A172 (cell line): ENCODE measurements at places on chromosomes 2 and 18. TPM values are rescaled to one million over a fixed set of nuclear protein-coding genes. Genes with fewer than 3 reads are reported as not detected.

- no peak for DNase-seq
These were observed 23.1 kb downstream of the CYP27C1 start for GRCh38 chr2:127196998-127197397.

- DNase-seq: peak; percentile 70
These were observed 62.3 kb downstream of the VWA3B start for GRCh38 chr2:98149333-98149697.

DNA sequence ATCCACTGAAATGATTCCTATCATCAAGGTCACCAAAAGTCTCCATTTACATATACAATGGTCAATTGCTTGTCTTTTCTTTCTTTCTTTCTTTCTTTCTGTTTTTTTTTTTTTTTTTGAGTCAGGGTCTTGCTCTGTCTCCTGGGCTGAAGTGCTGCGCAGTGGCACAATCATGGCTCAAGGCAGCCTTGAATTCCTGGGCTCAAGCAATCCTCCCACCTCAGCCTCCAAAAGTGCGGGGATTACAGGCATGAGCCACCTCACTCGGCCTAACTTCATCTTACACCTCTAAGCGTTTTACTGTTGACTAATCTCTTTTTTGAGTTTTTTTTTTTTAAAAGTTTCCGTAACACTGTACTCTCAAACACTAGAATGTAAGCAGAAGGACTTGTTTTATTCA lies 867 bp downstream of the SF3B6 start:
- DNase-seq: no peak

- DNase-seq: no peak
These were observed 39.4 kb downstream of the AGFG1 start for GRCh38 chr2:227511239-227511930.

- no peak for DNase-seq
These were observed 132.1 kb downstream of the TCF4 start for GRCh38 chr18:55455938-55456337.

GRCh38 chr2:24085200-24085489 lies 511 bp upstream of the TP53I3 start:
- no peak for DNase-seq

GRCh38 chr18:70037431-70038061 lies 89.9 kb upstream of the CD226 start:
- no peak for DNase-seq

DNA sequence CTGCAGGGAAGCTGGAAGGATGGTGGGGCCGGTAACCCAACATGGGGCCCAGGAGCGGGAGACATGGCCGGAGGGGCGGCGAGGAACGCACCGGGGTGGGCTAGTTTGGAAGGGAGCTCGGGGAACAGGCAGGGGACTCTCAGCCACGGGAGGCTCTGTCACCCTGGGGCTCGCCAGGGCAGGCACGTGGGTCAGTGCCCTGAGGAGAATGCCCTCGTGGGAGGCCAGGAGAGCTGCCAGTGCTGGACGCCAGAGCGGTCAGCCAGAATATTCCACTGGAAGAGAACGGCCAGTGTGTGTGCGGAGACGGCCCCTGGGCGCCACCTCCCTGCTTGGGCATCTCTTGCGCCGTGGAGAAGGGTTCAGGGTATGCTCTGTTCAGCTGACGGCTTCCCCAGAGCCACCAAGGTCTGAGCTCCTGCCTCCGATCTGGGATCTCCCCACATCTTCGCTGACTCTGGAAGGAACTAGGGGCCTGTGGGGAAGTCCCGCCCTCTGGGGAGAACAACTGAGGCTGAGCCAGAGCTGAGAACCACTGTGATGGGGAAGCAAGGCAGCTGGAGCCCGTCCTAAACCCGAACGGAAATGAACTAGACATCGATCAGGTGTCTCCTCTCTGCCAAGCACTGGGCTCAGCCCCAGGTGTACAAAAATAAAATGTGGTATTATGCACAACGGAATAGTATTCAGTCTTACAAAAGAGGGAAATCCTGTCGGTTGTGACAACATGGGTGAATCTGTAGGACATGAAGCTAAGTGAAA lies 49.3 kb downstream of the TNP1 start:
- DNase-seq: no peak

- no peak for DNase-seq
These were observed 12.3 kb upstream of the SMAD7 start for GRCh38 chr18:48962994-48963561.

GRCh38 chr18:44035554-44035953 lies 645.1 kb upstream of the SETBP1 start:
- no peak for DNase-seq

GRCh38 chr18:74256190-74256589 lies 35.6 kb downstream of the CYB5A start:
- DNase-seq: no peak

DNA sequence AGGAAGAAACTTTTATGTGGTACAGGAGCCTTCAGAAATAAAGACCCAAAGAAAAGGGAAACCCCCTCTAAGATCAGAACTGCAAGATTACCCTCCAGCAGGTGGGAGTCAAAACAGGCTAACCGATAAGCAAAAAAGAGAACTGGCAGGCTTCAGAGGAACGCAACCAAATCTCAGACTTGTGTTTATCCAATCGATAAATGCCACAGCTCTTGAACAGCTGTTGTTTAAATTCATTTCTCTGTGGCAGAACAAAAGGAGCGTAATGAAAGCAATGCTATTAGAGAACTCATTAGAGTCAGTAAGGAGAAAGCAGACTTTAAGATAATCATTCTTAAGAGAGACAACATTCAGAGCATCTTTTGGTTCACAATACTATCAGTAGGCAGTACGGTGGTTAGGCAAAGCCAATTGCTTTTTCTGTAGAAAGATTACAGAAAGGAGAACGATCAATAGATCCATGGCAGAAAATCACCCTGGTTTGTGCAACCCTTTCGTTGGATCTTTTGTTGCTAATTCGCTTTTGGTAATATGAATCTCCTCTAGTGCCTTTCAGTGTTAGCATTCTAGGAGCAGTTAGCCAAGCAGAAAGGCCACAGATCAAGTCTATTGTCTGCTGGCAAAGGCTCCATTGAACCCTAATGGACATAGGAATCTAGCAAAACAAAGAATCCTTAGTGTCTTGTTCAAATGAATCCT lies 476.4 kb upstream of the CHST9 start:
- no peak for DNase-seq

DNA sequence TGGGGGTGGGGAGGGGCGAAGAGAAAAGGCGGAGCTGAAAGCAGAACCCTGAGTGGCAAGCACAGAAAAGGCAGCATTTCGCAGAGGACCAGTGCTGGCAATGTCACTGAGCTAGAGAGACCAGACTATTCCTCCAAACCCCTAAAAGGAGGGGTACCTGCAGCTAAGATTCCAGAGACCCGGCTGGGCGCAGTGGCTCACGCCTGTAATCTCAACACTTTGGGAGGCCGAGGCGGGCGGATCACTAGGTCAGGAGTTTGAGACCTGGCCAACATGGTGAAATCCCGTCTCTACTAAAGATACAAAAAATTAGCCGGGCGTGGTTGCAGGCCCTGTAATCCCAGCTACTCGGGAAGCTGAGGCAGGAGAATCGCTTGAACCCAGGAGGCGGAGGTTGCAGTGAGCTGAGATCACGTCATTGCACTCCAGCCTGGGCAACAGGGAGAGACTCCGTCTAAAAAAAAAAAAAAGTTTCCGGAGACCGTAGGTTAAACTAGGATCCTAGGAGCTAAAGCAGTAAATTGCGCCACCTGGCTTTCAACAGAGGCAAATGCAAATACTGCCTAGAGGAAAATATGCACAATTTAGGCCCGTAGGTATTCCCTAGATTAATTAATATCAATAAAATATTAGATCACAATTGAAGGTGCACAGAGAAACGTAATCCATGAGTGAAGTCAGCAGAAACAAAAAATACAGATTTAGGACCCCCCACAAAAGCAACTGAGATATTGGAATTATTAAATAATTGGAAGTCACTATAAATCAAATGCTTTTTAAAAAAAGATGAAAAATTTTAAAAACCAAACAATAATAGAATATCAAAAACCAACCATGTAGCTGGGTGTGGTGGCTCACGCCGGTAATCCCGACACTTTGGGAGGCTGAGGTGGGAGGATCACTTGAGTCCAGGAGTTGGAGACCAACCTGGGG lies 4.9 kb downstream of the UCN start:
- DNase-seq: peak; percentile 73

GRCh38 chr2:174835797-174836255 lies 71.6 kb upstream of the CHRNA1 start:
- peak; percentile 32 for DNase-seq

DNA sequence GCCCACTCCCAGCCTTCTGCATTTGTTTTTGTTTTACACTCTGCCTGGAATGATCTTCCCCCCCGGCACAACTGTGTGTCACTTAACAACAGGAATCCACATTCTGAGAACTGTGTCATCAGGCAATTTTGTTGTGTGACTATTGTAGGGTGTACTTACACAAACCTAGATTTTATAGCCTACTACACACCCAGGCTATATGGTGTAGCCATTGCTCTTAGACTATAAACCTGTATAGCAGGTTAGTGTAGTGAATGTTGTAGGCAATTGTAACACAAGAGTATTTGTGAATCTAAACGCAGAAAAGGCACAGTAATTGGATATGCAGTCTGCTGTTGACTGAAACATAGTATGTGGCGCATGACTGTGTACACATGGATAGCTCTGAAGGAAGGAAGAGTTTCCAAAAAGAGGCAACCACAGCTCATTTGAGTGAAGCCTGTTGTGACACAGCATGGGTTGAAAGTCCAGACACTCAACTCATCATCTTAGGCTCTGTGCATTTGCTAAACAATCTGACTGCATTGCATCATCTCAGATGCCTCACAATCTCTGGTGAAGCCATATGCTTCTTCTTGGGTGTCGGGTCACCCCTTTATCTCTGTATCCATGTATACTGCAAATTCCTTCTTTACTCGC lies 506.6 kb upstream of the SPHKAP start:
- DNase-seq: no peak

GRCh38 chr2:96816836-96817702 lies 1.0 kb downstream of the CNNM3 start:
- DNase-seq: no peak

DNA sequence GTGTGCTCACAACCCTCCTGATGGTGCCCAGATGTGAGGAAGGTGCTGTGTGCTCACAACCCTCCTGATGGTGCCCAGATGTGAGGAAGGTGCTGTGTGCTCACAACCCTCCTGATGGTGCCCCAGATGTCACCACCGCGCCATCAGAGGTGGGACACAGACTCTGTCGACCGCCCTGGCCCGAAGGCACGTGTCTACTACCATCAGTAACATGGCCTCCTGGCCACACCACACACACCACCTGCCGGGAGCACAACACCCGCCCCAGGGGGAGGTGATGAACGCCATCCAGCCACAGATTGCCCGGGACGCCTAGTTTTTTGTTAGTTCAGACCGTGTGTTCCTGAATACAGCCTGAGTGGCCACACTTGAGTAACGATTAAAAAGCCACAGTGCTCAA lies 24.5 kb downstream of the HDAC4 start:
- no peak for DNase-seq

- DNase-seq: no peak
These were observed 153.8 kb downstream of the AQP4 start for GRCh38 chr18:26711756-26712155.

DNA sequence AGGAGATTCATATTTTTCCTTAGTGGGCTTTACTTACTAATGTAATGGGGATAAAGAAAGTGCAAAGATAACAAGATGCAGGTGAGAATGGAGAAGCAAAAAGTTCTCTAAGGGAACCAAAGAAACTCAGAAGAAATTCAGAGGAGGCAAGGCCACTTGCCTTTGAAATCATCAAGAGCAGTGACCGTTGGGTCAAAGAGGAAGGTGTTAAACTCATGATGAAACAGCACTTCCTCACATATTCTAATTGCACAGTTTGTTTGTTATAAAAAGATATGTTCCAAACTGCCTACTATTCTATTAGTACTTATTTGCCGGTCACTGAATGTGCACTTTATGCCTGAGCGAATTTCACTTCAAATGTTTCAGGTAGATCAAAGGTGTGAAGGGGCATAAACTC lies 975.1 kb downstream of the BCL11A start:
- no peak for DNase-seq

DNA sequence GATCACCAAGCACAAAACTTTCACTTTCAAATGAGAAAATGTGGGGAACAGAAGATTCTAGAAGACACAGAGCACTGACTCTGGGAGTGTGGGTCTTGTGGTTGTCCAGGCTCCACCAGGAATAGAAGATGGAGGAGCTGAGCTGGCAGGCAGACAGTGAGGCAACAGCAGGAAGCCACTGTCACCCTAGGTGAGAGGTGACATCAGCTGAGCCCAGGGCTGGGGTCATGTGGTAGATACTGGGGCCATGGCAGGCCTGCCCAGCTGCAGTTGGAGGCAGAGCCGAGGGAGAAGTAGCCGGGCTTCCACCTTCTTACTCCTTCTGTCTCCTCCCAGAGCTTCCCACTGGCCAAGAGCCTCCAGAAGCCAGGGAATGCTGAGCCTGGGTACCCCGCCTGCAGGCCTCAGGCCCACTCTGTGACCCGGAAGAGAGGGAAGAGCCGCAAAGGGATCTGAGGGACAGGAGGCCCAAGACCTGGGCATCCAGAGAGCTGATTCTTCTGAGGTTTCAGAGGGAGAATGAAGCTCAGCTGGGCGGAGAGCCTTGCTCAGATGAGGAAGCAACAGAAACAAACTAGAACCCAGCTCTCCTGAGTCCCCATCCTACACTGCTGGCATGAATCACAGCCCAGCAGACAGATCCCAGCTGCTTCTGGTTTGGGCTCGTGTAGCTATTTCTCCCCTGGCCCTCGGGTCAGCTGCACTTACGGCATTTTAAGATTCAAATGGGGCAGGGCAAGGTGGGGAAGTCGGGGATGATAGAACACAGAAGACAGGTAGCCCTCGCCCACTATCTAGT lies 39.8 kb upstream of the ASAP2 start:
- no peak for DNase-seq

DNA sequence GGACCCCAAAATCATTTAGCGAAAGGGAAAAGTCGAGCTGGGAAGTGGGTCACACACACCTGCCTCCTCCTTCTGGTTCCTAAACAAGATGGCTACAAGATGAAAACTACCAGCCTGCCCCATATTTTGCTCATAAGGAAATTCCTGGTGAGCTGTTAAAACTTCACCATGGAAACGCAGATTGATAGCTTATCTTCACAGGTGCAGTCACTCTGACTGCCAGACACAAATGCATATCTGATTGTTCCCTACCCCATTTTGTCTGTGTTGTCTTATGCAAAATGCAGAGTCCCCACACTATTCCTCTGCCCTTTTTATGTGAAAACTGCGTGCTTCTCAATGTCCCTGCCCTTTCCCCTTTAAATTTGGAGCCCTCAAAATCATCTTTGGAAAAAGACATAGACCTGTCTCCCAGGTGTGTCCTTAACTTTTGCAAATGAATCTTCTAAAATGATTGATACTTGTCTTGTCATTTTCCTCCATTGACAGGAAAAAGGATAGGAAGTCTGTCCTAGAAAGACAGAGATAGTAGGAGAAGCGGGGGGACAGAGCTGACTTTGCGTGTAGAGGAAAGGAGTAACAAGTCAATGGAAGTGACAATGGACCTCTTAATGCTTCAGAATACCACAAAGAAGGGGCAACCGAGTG lies 38.9 kb upstream of the THOC1 start:
- no peak for DNase-seq

- peak; percentile 79 for DNase-seq
These were observed 13.2 kb downstream of the TXNDC2 start for GRCh38 chr18:9898792-9899549.

Gene CRYGD
- total RNA-seq: not detected in 2 replicates

Gene KRTCAP3
- not detected in 2 replicates for total RNA-seq

Gene ABCG8
- total RNA-seq: not detected in 2 replicates

Gene GPR35
- total RNA-seq: 0.17 and 2.7 TPM in 2 replicates

Gene LAMA1
- 4.4 and 7.2 TPM in 2 replicates for total RNA-seq

Gene ANKRD30B
- 26.2 and 32.3 TPM in 2 replicates for total RNA-seq

Gene ALK
- 0.07 and 0.26 TPM in 2 replicates for total RNA-seq

Gene SULT1C4
- total RNA-seq: not detected in 2 replicates
